ENCODE measurements at places on chromosomes 5 and 9.

DNA sequence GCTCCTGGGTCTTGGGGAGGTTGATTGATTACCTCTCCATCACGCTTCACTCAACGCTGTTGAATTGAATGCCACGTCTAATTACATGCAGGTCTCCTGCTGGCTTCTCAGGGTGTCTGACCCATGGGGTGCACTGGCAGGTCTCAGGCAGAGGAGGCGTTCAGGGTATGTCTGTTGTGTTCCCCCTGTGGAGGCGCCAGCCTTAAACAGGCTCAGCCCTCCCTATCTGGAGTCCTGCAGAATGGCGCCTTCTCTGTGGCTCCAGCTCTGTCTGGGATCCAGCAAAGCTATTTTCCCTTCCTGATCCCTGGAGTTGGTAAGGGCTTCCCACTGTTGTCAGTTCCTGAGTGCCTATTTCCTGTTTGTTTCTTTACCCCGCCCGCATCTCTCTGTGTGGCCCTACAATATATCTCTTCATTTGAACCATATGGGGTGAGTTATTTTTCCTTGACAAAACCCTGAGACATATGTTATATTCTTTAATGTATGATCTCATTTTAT lies 150.0 kb downstream of the NTRK2 start:
- no peaks in the 10 kb centered on the region for H3K36me3 ChIP-seq
- H3K4me3 ChIP-seq = no peak overlapping the region
- no peak for DNase-seq
- peaks cover 2% of the 10 kb centered on the region for H3K4me1 ChIP-seq
- H3K27me3 ChIP-seq = peaks cover 1% of the 10 kb centered on the region

GRCh38 chr9:126907058-126907457 lies 7.5 kb upstream of the RALGPS1 start:
- no peaks in the 10 kb centered on the region for H3K4me1 ChIP-seq
- DNase-seq = no peak
- H3K4me3 ChIP-seq = no peak overlapping the region
- H3K27me3 ChIP-seq = peaks cover 29% of the 10 kb centered on the region
- H3K27ac ChIP-seq = no peak overlapping the region

DNA sequence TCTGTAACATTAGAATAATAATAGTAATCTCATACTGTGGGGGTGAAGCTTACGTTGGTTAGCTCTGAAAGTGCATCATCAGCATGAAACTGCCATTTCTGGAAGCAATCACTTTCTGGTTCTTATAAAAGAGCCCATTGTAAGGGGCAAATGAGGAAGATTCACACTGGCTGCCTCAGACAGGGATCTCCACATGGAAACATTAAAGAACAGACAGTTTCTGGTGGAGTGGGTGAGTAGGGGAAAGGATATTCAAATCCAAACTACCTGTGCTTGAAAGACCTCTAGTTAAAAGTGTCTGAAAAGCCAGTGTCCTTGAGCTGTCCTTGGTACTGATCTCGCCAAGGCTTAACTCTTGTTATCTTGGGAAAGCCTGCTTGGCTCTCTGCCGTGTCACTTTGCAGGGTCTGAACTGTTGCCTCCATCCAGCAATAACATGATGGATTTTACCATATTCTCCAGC lies 19.1 kb upstream of the SLC31A2 start:
- peaks cover 40% of the 10 kb centered on the region for H3K27me3 ChIP-seq
- H3K36me3 ChIP-seq = no peaks in the 10 kb centered on the region
- DNase-seq = no peak
- no peak overlapping the region for H3K4me3 ChIP-seq
- H3K4me1 ChIP-seq = no peaks in the 10 kb centered on the region

- DNase-seq = no peak
- peaks cover under 1% of the 10 kb centered on the region for H3K27me3 ChIP-seq
Measured at GRCh38 chr5:67300326-67300725, 103.7 kb upstream of the CD180 start.

DNA sequence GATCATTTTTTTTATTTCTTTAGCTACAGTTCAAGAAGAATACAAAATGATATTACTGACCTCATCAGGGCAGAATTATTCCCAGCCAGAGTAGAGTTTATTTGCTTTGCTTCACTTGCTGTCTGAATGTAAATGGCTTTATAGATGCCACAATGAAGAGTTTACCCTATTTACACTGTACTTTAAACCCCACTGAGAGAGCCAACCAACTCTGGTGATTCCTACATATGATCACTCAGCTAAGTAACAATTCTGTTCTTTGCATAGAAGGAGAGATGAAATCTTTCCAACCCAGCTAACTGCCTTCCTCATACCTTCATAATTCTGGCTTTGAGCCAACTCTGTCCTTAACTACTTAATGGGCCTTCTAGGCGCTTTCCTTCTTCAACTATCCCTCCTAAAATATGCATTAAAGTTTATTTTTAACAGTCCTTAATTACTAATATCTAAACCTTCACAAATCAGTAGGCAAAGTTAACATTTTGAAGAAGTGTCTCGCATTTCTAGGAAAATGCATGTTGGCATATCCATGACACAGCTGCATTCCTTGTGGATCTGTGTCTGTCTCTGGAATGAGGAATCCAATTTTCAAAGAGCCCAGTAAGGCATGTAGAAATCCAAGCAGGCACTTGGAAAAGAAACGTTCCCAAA lies 284.8 kb upstream of the GRAMD2B start:
- H3K4me3 ChIP-seq = no peak overlapping the region
- no peak overlapping the region for H3K27ac ChIP-seq
- no peaks in the 10 kb centered on the region for H3K4me1 ChIP-seq
- H3K36me3 ChIP-seq = no peaks in the 10 kb centered on the region

DNA sequence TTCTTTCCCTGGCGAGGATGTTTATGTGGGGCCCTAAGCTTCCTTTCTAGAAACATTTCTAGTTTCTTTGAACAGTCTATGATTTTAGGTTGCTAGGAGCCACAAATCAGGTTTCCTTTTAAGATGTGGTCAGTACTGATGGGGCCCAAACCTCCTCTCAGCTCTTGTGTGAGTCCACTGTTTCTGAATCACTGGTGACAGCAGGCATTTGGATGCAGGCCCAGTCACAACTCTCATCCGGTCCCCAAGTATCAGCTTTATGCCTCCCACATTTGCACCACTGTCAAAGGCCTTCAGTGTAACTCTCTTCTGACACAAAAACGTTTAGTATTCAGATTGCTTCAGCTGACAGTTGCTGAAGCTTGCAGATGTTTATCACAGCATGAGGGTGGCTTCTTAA lies 7.8 kb downstream of the DMRT2 start:
- no peaks in the 10 kb centered on the region for H3K4me1 ChIP-seq
- H3K27me3 ChIP-seq = peaks cover 68% of the 10 kb centered on the region
- DNase-seq = no peak

DNA sequence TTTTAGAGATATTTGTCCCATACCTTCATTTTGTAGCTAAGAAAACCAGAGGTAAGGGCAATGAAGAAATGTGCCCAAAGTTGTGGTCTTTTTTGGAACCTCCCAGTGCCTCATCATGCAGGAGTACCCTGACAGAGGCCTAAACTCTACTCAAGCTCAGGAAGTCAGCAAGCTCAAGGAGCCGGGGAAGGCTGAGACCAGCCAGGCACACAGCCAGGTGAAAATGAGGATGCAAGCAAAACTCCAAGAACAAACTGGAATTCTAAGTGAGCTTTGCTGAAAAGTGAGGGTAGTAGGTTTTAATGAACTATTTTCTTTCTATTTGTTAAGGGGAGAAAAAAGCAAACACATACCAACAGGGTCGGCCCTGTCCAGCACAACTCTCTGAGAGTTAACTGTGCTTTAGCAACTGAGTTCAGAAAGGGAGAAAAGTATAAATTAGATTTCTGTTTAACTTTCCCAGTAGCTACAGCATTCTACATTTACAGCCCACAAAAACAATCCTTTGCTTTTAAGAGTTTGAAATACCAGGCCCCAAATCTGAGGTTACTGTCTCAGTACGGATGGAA lies 146.4 kb downstream of the GNAQ start:
- H3K4me1 ChIP-seq = no peaks in the 10 kb centered on the region
- DNase-seq = no peak
- H3K27me3 ChIP-seq = no peaks in the 10 kb centered on the region

- H3K4me1 ChIP-seq = peaks cover 13% of the 10 kb centered on the region
- H3K36me3 ChIP-seq = no peaks in the 10 kb centered on the region
- no peak overlapping the region for H3K4me3 ChIP-seq
Measured at GRCh38 chr9:34520096-34520495, 2.7 kb downstream of the ENHO start.

DNA sequence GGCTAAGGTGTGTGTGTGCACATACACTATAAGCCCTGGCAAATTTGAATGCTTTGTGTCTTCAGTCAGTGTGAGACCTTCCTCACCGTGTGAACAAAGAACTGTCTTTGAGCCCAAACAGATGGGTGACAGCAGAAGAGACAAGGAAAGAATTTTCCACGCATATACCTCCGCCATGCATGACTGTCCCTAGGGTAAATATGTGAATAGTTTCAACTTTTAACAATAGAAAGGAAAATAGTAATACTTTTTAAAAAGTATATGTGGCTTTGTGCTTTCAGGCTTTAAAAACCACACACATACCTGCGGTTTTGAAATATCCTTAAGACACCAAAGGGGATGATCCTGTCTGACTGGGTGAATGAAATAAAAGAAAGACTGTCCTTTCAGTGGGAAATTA lies 438.6 kb upstream of the MPDZ start:
- no peak overlapping the region for H3K27ac ChIP-seq
- no peaks in the 10 kb centered on the region for H3K4me1 ChIP-seq
- H3K36me3 ChIP-seq = no peaks in the 10 kb centered on the region
- no peak for DNase-seq
- no peak overlapping the region for H3K4me3 ChIP-seq
- no peaks in the 10 kb centered on the region for H3K27me3 ChIP-seq

DNA sequence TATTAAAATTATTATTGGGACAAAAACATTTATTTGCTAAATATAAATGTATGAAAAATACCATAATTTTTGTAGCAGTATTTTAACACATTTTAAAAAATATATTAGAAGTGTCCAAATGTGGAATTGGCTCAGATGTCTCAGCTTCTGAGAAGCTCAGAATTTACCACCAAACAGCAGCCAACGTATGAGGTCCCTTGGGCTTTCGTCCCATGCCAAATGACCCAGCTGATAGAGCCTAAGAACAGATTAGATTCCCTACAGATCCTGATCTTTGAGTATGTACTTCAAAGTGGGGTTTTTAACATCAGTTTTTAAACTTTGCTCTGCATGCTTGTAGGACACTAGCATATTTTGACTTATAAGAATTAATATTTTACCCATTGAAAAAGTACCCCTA lies 77.3 kb upstream of the RPS23 start:
- H3K27me3 ChIP-seq = peaks cover 4% of the 10 kb centered on the region
- DNase-seq = no peak
- H3K27ac ChIP-seq = no peak overlapping the region
- no peaks in the 10 kb centered on the region for H3K36me3 ChIP-seq

GRCh38 chr9:131583836-131584555 lies 38.7 kb downstream of the PRRT1B start:
- no peak for DNase-seq
- H3K4me1 ChIP-seq = peaks cover 64% of the 10 kb centered on the region
- H3K27ac ChIP-seq = peak overlapping the region; percentile 92
- no peaks in the 10 kb centered on the region for H3K27me3 ChIP-seq
- H3K36me3 ChIP-seq = peaks cover 88% of the 10 kb centered on the region

- H3K27ac ChIP-seq = no peak overlapping the region
- no peak for DNase-seq
- peaks cover 26% of the 10 kb centered on the region for H3K27me3 ChIP-seq
- no peak overlapping the region for H3K4me3 ChIP-seq
- no peaks in the 10 kb centered on the region for H3K36me3 ChIP-seq
Measured at GRCh38 chr9:124486778-124487259, 20.4 kb downstream of the NR5A1 start.

- peaks cover 16% of the 10 kb centered on the region for H3K4me1 ChIP-seq
- DNase-seq = no peak
- peaks cover 9% of the 10 kb centered on the region for H3K27me3 ChIP-seq
- no peak overlapping the region for H3K4me3 ChIP-seq
- H3K36me3 ChIP-seq = no peaks in the 10 kb centered on the region
- no peak overlapping the region for H3K27ac ChIP-seq
Measured at GRCh38 chr9:69806627-69807026, 14.0 kb upstream of the CFAP95 start.

GRCh38 chr9:123865226-123866000 lies 64.5 kb downstream of the DENND1A start:
- no peak for DNase-seq
- H3K27me3 ChIP-seq = no peaks in the 10 kb centered on the region
- peaks cover 36% of the 10 kb centered on the region for H3K4me1 ChIP-seq

DNA sequence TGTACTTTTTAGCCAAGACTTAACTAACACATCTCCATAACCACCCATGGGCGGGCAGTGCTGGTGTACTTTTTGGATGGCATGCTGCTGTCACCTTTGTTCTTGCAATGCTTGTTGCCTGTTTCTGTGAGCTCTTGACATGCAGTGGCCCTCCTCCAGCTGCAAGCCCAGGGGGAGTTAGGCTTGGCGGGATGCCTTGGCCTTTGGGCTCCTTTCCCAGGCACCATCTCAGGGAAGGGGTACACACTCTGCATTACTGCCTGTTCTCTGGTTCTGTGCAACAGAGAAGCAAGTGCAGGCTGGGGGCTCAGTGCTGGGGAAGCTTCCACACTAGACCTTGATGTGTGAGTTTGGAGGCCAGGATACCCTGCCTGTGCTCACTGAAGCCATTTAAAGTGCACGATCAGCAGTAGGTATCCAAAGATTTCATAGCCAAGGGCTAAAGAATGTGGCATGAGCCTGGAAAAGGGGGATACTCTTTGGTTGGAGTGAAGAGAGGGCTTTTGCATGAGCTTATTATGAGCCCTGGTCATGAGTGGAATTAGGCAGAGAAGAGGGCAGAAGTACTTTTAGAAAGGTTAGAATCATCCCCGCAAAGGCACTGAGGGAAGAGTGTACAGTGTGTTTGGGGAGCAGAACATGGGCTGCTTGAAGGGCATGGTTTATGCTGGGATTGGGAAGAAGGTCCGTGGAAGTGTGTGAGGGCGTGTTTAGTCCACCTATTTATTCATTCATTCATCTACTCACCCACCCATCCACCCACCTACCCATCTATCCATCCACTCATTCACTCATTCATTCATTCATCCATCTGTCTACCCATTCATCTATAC lies 22.5 kb downstream of the PSAT1 start:
- H3K27me3 ChIP-seq = no peaks in the 10 kb centered on the region
- H3K36me3 ChIP-seq = peaks cover 21% of the 10 kb centered on the region
- no peaks in the 10 kb centered on the region for H3K4me1 ChIP-seq

DNA sequence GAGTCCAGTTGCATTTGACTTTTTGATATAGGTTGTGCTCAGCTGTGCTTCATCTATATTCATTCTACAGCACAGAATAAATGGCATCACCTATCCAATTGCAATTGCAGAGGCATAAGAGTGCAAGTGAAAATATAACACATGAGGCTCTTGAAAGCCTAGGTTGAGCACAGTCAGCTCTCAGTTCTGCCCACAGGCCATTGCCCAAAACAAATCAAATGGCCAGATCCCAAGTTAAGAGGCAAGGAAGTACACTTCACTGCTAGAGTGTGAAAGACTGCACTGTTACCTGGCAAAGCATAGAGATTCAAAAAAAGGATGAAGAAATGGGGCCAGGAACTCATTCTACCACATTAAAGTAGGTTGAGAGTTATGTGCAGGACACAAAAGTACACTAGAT lies 305.5 kb upstream of the SEMA6A start:
- H3K4me1 ChIP-seq = no peaks in the 10 kb centered on the region
- no peak for DNase-seq
- no peaks in the 10 kb centered on the region for H3K27me3 ChIP-seq
- H3K36me3 ChIP-seq = no peaks in the 10 kb centered on the region
- no peak overlapping the region for H3K27ac ChIP-seq
- H3K4me3 ChIP-seq = no peak overlapping the region
